Dermis blood vessel endothelial cell (primary cell): ENCODE measurements at places on chromosomes 6 and 20. TPM values are rescaled to one million over a fixed set of nuclear protein-coding genes. Genes with fewer than 3 reads are reported as not detected.

Gene SPEF1
- 0.05 TPM in 1 of 2 replicates, not detected in the other for total RNA-seq

DNA sequence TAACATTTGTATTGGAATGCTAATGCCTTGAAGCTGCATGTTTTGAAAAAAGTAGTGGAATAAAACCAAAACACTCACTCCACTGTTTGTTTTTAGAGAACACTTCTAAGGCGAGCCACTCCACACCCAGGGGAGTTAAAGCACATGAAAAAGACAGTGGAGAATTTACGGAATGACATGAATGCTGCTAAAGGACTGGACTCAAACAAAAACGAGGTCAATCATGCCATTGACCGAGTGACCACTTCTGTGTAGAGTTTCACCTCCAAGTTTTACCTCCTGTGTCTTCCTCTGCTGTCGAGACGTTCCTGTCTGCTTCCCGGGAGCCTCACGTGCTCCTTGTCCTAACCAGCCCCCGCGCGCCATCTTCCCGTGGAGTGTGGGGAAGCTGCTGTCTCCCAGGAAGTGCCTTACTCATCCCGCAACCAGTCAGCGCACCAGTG, 127.8 kb downstream of the LRRC1 start:
- no peak for DNase-seq

GRCh38 chr20:61301711-61302525, 49.9 kb downstream of the CDH4 start:
- DNase-seq: no peak

GRCh38 chr20:45179166-45179565, 4.5 kb downstream of the PI3 start:
- DNase-seq: no peak
